ENCODE measurements at places on chromosomes 13 and 19. TPM values are rescaled to one million over a fixed set of nuclear protein-coding genes. Genes with fewer than 3 reads are reported as not detected.

Gene CACNG7
- not detected for total RNA-seq

Gene ZNF155
- 3.8 TPM for total RNA-seq

Gene DLEU7
- total RNA-seq = not detected

Gene KLC3
- 49.6 TPM for total RNA-seq

Gene CAB39L
- 6.2 TPM for total RNA-seq

Gene SHISA7
- not detected for total RNA-seq

Gene NTF4
- 5.7 TPM for total RNA-seq

Gene CATSPERD
- total RNA-seq = not detected

Gene SLC17A7
- not detected for total RNA-seq

Gene SPINT2
- 757 TPM for total RNA-seq

Measured in hair follicular keratinocyte (primary cell).